ENCODE measurements at places on chromosomes 7 and 10.

- DNase-seq = peak; percentile 12
Observed at GRCh38 chr7:25597946-25598345, 369.7 kb upstream of the NPVF start.

GRCh38 chr10:60175441-60175971 lies 214.2 kb downstream of the ANK3 start:
- no peak for DNase-seq

DNA sequence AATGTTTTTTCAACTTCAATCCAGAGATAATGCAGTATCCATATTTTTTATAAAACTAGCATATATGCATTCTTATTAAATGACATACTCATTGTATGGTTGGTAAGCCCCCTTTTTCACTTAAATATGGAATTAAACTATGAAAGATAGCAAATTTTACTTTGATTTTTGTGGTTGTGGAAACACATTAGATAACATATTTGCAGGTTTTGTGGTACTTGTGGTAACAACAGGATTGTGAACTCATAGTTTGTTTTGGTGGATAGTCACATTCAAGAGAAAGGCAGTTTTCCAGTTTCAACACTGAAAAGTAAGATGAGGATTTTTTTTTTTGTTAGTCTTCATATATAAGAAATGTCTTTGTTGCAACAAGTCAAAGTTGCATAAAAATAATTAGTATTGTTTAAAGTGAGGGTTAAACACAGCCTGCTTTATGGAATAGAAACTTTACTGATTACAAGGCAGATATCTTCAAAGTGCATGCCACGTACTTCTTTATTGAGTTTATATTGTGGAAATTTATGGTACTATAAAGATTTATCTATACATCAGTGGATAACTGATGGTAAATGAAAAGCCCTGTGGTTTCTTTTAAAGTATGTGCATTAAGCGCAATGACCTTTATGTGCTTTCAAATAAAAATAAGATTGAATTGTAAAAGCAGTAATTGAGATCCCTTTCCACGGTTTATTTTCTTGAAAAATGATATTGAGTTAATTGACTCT lies 39.7 kb upstream of the SEMA3D start:
- no peak for DNase-seq

- DNase-seq = no peak
Observed at GRCh38 chr7:116322541-116322940, 112.2 kb downstream of the TES start.

- no peak for DNase-seq
Observed at GRCh38 chr7:2691011-2691707, 3.2 kb downstream of the AMZ1 start.

DNA sequence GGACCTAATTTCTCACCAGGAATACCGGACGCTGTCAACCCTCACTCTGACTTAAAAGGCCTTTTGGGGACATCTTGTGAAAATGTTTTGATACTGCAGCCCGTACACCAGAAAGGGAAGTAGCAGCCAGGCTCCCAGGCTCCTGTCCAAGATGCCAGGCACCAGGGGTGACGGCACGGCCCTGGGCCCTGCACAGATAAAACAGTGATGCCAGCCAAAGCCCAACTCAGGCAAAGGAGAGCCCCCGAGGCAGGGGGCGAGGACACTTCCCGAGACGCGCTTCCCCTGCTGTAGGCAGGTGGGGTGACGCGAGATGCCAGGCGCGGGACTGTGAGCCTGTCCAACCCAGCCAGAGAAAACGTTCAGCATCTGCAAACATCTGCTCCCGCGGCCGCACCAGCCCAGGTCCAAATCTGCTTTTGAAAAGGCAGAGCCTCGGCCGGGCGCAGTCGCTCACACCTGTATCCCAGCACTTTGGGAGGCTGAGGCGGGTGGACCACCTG lies 15.7 kb downstream of the ZFAND2A start:
- DNase-seq = no peak
